M059J (cell line): ENCODE measurements at places on chromosomes 7 and 10.

DNA sequence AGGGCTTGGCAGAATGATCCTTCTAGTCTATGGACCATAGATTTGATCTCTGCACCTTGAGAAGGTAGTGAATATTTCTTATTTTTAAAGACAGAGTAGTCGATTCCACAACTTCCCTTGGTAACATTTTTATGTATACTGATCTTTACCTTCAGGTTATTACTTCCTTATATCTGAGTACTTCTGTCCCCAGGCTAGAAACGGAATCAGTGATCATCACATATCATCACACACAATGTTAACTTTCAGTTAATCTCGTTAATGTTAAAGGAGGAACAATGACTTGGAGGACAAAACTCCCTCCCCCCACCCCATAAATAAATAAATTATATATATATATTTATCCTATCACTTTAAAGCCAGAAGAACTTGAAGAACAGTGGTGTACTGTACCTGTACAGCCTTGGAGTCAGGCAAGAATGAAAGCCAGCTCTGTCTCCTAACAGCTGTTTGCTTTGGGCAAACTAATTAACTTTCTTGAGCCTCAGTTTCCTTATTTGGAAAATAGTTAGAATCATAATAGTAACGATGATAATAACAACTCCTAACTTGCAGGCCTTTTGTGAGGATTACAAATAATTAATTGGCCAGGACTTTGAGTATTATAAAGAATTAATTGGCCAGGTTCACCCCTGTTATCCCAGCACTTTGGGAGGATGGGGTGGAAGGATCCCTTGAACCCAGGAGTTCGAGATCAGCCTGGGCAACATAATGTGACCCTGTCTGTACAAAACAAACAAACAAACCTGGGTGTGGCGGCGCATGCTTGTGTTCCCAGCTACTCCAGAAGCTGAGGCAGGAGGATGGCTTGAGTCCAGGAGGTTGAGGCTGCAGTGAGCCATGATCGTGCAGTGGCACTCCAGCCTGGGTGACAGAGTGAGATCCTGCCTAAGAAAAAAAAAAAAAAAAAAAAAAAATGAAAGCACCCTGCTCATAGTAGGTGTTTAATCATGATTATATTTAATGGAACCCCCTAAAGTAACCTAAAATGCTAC is 63.5 kb downstream of the SAMD9 start:
- no peak for DNase-seq

GRCh38 chr10:13475124-13475523 is 53.7 kb downstream of the BEND7 start:
- no peak for DNase-seq

DNA sequence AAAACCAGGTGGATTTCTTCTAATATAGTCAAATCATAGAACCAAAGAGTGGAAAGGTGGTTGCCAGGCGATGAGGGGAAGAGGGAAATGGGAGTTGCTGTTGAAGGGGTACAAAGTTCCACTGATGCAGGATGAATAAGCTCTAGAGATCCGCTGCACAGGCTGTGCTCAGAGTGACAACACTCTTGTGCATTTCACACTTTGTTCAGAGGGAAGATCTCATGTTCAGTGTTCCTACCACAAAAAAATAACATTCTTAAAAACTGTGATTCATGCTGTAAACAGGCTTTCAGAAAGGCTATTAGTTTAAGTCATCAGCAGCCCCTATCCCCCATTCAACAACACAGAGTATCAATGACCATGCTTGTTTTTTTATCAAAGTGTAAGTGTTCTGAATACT is 213.8 kb downstream of the COBL start:
- peak; percentile 58 for DNase-seq

DNA sequence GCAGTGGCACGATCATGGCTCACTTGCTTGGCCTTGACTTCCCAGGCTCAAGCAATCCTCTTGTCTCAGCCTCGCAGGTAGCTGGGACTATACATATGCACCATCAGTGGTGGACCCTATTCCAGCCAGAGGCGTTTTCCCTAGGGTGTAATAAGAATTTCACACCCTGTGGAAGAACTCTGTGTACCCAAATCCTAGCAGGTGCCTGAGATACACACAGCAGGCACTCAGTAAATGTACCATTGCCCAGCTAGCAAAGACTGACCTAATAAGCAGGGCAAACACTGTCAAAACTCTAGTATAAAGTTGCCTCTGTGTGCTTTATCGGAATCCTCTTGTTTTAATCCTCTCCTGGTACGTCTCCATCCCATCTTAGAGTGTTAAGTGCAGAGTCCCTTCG is 33.7 kb upstream of the BHLHA15 start:
- no peak for DNase-seq

- peak; percentile 57 for DNase-seq
Observed at GRCh38 chr10:58820861-58821751, 308.4 kb downstream of the BICC1 start.

- no peak for DNase-seq
Observed at GRCh38 chr10:70584909-70585544, 17.5 kb downstream of the PRF1 start.

GRCh38 chr7:84647797-84648757 is 453.5 kb upstream of the SEMA3A start:
- DNase-seq: peak; percentile 80

DNA sequence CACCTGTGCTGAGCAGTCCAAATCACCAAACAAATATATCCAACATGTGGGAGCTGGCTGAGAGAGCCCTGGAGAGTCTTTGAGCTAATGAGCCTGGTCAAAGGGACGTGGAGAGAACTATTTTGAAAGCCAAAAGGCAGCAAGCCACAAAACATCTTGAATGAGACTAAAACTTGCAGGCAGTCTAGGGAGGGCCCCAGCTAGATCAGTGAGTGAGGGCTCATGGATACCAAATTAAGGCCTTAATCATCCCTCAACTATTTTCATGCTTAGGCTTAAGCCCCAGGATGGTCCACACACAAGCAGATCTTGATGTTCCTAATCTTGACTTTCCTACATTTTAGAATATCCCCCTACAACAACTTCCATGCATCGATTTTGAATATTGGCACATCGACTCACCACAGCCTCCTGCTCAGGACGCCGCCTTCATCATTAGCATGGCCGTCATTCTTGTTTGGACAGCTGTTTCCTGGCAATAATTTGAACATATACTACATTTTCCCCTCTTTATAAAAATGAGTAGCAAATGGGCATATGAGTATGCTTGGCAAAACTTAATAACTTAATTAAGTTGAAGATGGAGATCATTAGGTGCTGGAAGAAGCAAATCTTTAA is 86.9 kb upstream of the ADAM12 start:
- no peak for DNase-seq

DNA sequence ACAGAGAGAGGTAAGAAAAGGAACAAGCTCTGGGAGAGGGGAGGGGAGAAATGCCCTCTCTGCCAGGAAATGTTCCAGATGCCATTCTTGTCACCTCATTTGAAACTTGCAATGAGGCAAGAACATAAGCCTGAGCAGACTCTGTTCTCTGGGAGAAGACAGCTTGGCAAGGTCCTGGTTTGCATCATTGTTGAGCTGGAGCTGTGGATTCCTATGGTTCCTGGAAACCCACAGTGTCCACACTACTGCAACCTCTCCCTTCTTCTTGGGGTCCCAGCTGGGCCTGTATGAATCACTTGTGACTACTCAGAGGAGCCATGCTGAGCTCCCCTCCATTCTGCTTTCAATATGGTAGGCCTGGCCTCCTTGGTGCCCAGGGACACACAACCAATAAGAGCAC is 60.8 kb upstream of the HECTD2 start:
- peak; percentile 87 for DNase-seq

GRCh38 chr7:147412109-147412508 is 1178.5 kb upstream of the C7orf33 start:
- no peak for DNase-seq

DNA sequence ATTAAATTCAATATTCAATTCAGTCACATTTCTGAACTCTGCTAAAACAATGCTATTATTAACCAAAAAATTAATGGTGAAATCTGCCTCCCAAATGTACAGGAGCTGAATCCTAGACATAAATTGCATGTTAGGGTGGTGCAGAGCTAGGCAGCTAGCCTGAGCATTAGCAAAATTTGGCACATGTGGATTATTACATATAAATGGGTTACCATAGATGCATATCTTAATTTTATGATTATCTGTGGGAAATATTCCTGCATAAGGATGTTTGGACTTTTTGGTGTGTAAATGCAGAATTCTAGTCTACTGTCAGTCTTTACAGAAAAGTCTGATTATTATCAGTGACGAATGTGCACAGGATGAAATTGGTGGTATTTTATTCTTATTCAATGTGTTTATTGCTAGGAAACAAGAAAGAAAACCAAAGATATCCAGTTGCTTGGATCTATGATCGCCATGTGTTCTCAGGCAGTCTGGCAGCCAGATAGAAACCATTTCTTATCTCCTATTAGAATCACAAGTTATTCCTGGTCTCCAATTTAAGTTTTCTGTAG is 150.7 kb downstream of the POU6F2 start:
- no peak for DNase-seq

DNA sequence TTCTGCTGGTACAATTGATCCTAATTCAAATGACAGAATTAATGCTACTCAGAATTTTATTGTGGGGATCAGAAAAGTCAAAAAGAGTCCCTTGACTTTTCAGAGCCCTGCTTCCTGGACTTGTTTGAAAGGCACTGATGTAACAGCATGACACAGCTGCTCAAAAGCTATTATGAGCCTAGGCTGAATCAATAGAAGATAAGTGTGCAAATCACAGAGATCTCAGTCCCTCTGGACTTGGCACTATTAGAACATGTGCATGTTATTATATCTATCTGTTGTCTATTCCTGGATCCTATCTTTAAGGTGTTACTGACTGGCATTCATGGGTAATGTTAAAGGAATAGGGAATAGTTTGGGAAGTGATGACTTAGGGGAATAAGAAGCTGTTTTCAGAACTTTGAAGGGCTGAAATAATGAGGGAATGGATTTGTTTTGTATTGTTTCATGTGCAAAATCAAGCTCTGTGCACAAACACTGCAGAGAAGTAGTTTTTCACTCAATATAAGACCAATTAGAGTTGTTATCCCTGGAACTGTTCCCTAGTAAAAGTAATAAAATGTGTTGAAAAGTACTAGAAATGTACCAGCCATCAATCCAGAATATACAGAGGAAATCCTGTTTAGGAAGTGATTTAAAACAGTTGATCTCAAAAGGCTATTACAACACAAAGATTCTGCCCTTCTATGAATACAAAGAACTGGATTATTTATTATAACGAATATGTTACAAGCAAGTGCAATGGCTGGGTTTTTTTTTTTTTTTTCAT is 814.9 kb upstream of the C7orf33 start:
- no peak for DNase-seq

GRCh38 chr10:70864935-70865334 is 23.4 kb downstream of the PCBD1 start:
- DNase-seq: no peak

DNA sequence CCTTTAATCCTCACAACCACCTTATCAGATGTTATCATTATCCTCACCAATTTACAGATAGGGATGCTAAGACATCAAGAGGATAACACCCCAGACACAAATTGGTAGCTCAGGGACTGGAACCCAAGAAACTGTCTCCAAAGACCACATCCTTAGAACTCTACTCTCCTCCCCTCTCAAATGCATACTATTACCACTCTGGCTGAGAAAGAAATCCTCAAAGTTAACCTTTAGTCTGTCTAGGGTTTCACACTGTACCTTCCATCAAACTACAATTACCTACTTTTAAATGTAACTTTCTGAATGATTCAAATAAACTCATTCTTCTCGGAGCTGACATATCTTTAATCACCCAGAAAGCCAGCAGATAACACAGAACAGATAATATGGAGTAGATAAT is 6.6 kb downstream of the EZH2 start:
- no peak for DNase-seq

DNA sequence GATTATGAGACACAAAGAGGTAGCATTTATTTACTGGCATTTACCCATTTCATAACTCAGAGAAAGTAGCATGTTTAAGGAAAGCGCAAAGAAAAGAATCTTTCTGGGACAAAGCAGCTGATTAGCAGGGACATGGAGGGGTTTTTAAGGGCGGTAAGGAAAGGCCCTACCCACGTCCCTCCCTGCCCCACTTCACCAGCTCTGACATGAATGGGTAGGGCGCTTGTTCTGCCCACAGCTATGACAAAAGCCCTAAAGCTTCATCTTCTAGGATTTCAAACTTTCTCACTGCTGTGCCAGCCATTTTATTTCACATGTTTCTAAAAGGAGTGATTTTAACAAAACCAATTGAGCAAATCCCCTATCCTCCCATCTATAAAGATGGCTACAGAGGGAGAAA is 406.9 kb upstream of the KLF6 start:
- no peak for DNase-seq

DNA sequence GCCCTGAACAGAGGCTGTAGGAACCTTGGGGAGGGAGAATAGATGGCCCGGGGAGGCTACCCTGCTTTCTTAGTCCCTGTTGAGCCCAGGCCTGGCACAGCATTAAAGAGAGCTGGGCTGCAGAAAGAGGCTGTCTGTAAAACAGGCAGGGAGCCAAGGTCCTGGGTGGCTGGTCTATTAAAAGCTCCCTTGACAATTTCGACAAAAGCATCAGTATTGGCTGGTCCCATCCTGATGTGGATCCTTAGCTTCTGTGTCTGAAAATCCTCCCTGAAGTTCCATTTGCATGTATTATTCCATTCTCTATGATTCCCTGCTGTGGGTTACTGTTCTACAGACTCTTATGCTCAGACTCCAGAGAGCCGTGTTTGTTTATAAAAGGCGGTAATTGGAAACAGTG is 158.5 kb downstream of the GALNT17 start:
- peak; percentile 18 for DNase-seq

DNA sequence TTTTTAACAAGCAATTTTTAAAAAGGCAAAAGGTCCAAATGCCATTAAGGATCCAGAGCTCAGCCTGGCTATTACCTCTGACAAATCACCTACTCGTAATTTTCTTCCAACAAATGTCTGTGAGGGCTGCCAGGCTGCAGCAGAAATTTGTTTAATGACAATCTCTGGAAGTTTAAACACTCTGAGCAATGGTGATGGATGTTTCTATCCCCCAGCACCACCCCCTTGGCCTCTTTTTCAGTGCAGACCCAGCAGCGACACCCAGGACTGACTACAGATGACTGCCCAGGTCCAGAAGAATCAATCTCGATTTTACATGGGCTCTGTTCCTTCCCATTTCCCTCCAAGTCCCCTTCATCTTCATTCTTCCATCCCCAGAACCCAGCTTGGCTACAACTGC is 201.4 kb upstream of the AOAH start:
- no peak for DNase-seq

DNA sequence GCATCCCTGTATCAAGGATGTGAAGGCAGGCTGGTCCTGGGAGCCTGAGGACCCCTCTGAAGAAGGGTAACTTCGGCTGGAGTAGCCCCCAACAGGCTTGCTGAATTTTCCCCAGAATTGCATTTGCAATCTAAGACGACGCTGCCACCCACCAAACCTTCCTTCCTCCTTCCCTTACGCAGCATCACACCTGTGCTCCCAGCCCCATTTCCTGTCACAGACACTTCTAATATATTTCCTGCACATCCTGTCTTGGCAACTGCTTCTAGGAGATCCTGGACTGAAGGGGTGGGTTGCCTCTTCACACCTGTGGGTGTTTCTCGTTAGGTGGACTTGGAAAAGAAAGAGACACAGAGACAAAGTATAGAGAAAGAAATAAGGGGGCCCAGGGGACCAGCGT is 9.4 kb upstream of the PGAM1 start:
- DNase-seq: no peak
